Skeletal muscle tissue (tissue), 5 donors: ENCODE measurements at places on chromosomes 4 and X. TPM values are rescaled to one million over a fixed set of nuclear protein-coding genes. Genes with fewer than 3 reads are reported as not detected.

Gene ANOS1
- total RNA-seq = 13.0 TPM

Gene GAB3
- 5.7 TPM for total RNA-seq

Gene MAGEA6
- not detected for total RNA-seq

Gene PPBP
- total RNA-seq = 15.1 TPM

Gene CHRDL1
- total RNA-seq = 12.5 TPM

Gene GLRA2
- 1.0 TPM for total RNA-seq

Gene FSTL5
- total RNA-seq = 2.6 TPM

Gene ANKRD50
- 77.8 TPM for total RNA-seq

Gene MAGEA9B
- total RNA-seq = not detected

Gene TBX22
- under 0.01 TPM for total RNA-seq

Gene MTHFD2L
- total RNA-seq = 20.9 TPM

Gene CLGN
- total RNA-seq = 1.0 TPM

Gene SLC25A4
- 39.1 TPM for total RNA-seq

Gene NDNF
- 5.2 TPM for total RNA-seq

Gene EREG
- not detected for total RNA-seq

Gene ADH4
- total RNA-seq = under 0.01 TPM

Gene ENAM
- 2.1 TPM for total RNA-seq

Gene SSX4B
- not detected for total RNA-seq

Gene FMR1NB
- total RNA-seq = not detected

Gene CXCL1
- 0.52 TPM for total RNA-seq

Gene AKAP4
- 1.0 TPM for total RNA-seq

Gene SCARB2
- 125 TPM for total RNA-seq

Gene RAB33A
- 1.6 TPM for total RNA-seq

Gene EVC2
- 5.2 TPM for total RNA-seq

Gene GPM6B
- 18.8 TPM for total RNA-seq

Gene MYOZ2
- 94.5 TPM for total RNA-seq

Gene ZNF81
- total RNA-seq = 11.5 TPM

Gene TMEM35A
- 1.6 TPM for total RNA-seq

Gene PAK3
- 4.7 TPM for total RNA-seq
